ENCODE measurements at places on chromosomes 2 and 18. TPM values are rescaled to one million over a fixed set of nuclear protein-coding genes. Genes with fewer than 3 reads are reported as not detected.
A peak's percentile ranks its signal among the peaks of the same experiment; 100 is the strongest.

Gene CCDC74A
- total RNA-seq: 61.3 TPM

Gene CTDSP1
- total RNA-seq: 83.9 TPM

Gene TTR
- total RNA-seq: not detected

Gene AQP12A
- not detected for total RNA-seq

Gene SLC14A1
- total RNA-seq: 2.3 TPM

Gene IKZF2
- 22.0 TPM for total RNA-seq

Gene ARHGAP28
- 7.3 TPM for total RNA-seq

Gene EMILIN2
- total RNA-seq: 23.9 TPM

Gene ANKAR
- total RNA-seq: 22.1 TPM

Gene MAP3K19
- not detected for total RNA-seq

Gene TMEM37
- 9.4 TPM for total RNA-seq

Gene GAD1
- total RNA-seq: 0.48 TPM

Gene TEKT4
- not detected for total RNA-seq

Gene CCDC150
- total RNA-seq: 3.8 TPM

Gene ST6GAL2
- not detected for total RNA-seq

Gene MARCHF4
- not detected for total RNA-seq

Gene IGFBP5
- total RNA-seq: 1,107 TPM

Gene TBR1
- total RNA-seq: 0.64 TPM

GRCh38 chr2:217069263-217070042 lies 209.6 kb upstream of the TNP1 start:
- H3K36me3 ChIP-seq: no peaks in the 10 kb centered on the region
- H3K4me1 ChIP-seq: no peaks in the 10 kb centered on the region
- H3K4me3 ChIP-seq: no peak overlapping the region
- no peaks in the 10 kb centered on the region for H3K27me3 ChIP-seq
- no peak for DNase-seq

DNA sequence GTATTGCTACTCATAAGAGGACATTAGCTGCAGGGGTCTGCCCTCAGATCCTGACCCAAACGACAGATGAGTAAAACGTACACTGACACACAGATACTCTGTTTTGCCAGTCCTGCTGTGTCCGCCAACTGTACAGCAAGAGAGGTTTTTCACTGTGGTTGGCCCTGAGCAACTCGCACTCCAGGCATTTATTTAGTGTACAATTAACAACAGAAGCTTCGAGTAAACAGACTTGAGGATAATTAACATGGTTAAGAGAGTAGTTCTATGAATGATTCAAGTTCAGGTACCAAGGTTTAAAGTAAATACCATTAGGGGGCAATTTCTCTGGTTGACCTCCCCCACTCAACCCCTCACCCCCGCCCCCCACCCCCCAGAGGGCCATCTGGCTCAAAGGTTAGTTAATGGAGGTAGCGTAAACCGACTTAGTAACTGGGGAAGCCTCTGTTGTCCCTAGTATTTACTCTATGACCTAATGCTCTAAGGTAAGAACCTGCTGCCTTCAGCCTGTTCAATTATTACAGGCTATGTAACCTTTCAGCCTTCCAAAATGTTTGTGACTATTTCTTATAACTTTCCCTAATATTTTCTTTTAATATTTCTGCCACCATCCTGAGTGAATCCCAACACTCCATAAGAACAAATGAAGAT lies 103.9 kb upstream of the XIRP2 start:
- no peaks in the 10 kb centered on the region for H3K27me3 ChIP-seq
- no peak for DNase-seq
- H3K36me3 ChIP-seq: no peaks in the 10 kb centered on the region

- H3K27ac ChIP-seq: no peak overlapping the region
- DNase-seq: no peak
- no peak overlapping the region for H3K4me3 ChIP-seq
- no peaks in the 10 kb centered on the region for H3K27me3 ChIP-seq
- H3K36me3 ChIP-seq: no peaks in the 10 kb centered on the region
Observed at GRCh38 chr2:112582314-112582746, 2.1 kb upstream of the CHCHD5 start.

DNA sequence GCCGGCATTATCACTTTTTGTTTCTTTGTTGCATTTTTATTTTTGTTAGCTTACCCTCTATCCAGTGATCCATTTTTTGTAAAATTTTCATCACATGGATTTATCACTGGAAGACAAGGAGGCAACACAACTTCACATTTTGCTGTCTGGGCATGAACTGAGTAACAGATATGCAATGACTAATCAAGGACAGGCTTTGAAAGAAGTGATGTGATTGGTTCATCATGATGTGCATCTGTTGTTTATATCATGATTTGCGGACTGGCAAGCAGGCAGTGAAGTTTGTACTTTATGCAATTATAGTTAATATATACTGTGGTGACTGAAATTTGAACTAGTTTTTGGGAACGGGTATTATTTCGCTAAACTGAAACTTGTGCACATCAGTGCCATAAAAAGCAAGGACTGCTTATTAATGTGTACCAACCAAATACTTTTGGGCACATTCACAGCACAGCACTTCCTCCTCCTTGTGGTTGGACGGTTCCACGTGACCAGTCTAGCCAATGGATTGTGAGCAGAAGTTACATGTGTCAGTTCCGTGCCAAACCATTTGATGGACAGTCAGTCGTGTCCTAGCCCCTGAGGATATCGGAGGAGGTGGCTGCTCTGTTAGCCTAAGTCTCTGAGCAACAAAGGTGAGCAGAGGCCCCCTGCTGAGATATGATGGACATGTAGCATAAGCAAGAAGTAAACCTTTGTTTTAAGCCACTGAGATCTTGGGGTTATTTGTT lies 201.4 kb upstream of the SIX2 start:
- DNase-seq: no peak
- H3K4me1 ChIP-seq: no peaks in the 10 kb centered on the region

DNA sequence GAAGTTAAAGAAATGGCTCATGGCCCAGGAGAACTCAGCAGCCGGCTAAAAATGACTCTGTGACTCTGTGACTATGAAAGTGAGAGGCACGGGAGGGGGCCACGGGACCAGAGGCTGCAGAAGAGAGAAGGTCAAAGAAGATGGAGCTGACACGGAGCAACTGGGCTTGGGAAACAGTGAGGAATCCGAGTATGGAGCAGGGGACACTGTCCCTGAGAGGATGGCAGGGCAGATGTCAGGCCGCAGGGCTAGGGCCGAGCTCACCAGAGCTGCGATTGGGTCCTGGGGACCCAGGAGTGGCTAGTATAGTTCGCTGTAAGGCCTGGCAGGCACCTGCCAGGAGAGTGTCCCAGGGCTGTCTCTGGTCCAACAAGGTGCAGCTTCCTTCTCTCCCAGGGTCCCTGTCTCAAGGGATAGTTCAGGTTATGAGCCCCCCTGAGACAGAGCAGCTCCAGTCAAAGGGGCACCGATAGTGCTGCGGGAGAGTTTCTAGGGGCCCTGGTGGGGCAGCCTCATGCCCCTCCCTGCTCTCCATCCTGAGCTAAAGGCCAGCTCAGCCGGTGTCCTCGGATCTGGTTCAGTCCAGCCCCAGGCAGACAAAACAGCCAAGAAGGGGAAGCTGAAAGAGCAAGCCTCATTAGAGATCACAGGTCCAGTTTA lies 42.7 kb downstream of the CIB4 start:
- no peaks in the 10 kb centered on the region for H3K36me3 ChIP-seq
- H3K27me3 ChIP-seq: peaks cover 17% of the 10 kb centered on the region
- no peaks in the 10 kb centered on the region for H3K4me1 ChIP-seq
- no peak overlapping the region for H3K4me3 ChIP-seq

GRCh38 chr18:8337211-8337610 lies 272.0 kb upstream of the RAB12 start:
- H3K27me3 ChIP-seq: no peaks in the 10 kb centered on the region
- H3K27ac ChIP-seq: no peak overlapping the region
- H3K4me3 ChIP-seq: no peak overlapping the region
- no peak for DNase-seq

GRCh38 chr18:48733643-48734253 lies 194.9 kb downstream of the CTIF start:
- H3K36me3 ChIP-seq: no peaks in the 10 kb centered on the region
- peaks cover 6% of the 10 kb centered on the region for H3K4me1 ChIP-seq
- no peak overlapping the region for H3K27ac ChIP-seq
- no peak overlapping the region for H3K4me3 ChIP-seq
- no peaks in the 10 kb centered on the region for H3K27me3 ChIP-seq
- DNase-seq: no peak

GRCh38 chr2:197801033-197801432 lies 3.4 kb upstream of the PLCL1 start:
- no peak overlapping the region for H3K4me3 ChIP-seq
- H3K36me3 ChIP-seq: no peaks in the 10 kb centered on the region
- no peak overlapping the region for H3K27ac ChIP-seq
- no peak for DNase-seq

- no peaks in the 10 kb centered on the region for H3K4me1 ChIP-seq
- no peak overlapping the region for H3K4me3 ChIP-seq
- H3K27me3 ChIP-seq: no peaks in the 10 kb centered on the region
- H3K36me3 ChIP-seq: no peaks in the 10 kb centered on the region
Observed at GRCh38 chr2:71604726-71605120, 151.4 kb downstream of the DYSF start.

- no peaks in the 10 kb centered on the region for H3K27me3 ChIP-seq
- no peak overlapping the region for H3K27ac ChIP-seq
- no peaks in the 10 kb centered on the region for H3K4me1 ChIP-seq
- H3K36me3 ChIP-seq: no peaks in the 10 kb centered on the region
- no peak overlapping the region for H3K4me3 ChIP-seq
- no peak for DNase-seq
Observed at GRCh38 chr2:7721413-7721995, 804.3 kb downstream of the RNF144A start.

- no peaks in the 10 kb centered on the region for H3K36me3 ChIP-seq
- H3K4me3 ChIP-seq: no peak overlapping the region
- DNase-seq: no peak
Observed at GRCh38 chr18:55833543-55833942, 245.6 kb upstream of the TCF4 start.

GRCh38 chr2:101291973-101292372 lies 16.5 kb downstream of the RNF149 start:
- no peak overlapping the region for H3K4me3 ChIP-seq
- H3K27ac ChIP-seq: no peak overlapping the region
- DNase-seq: no peak
- H3K27me3 ChIP-seq: no peaks in the 10 kb centered on the region
- H3K4me1 ChIP-seq: no peaks in the 10 kb centered on the region

DNA sequence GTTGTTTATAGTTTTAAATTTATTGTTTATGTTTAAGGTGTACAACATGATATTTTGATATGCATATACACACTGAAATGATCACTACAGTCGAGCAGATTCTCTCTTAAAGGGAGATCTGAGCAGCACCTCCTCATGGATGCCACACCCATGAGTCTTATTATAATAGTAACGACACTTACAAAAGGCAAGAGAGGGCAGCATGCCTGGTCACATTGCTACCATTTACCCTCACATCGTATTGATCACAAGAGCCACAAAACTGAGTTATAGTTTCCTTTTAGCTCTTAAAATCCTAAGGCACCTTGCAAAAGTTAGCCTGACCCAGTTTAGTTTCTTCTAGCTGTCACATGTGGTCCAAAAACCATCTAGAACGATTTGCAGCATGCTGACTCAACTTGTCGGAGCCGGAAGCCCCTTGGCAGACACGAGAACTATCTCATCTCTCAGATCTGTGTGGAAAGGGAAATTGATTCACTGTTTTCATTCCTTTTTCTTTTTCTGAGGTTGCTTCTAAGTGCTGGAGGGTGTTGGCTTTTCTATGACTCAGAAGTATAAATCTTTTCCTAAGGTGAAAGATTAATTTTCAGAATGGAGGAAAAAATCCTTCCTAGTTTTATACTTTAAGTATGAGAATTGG lies 85.3 kb downstream of the CDC42EP3 start:
- no peaks in the 10 kb centered on the region for H3K36me3 ChIP-seq
- no peak overlapping the region for H3K4me3 ChIP-seq
- H3K4me1 ChIP-seq: no peaks in the 10 kb centered on the region
- peak; percentile 59 for DNase-seq
- peak overlapping the region; percentile 68 for H3K27ac ChIP-seq
- no peaks in the 10 kb centered on the region for H3K27me3 ChIP-seq

DNA sequence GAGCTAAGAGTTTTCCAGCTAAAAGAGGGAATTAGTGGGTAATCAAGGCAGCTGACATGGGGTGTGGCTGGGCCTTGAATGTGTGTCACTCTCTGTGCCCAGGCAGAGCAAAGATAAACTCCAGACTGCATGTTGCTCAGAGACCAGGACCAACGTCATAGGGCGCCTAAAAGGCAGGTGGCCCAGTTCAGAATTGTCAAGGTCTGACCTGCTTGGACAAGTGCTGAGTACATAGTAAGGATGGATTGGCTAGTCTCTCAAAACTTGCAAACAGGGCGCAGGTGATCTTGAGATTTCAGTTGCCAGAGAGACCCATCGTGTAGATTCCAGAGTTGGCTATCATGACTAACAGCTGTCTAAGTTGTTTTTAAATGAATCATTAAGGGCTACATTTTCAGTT lies 19.0 kb downstream of the CLUL1 start:
- H3K4me1 ChIP-seq: no peaks in the 10 kb centered on the region
- no peak overlapping the region for H3K27ac ChIP-seq
- H3K36me3 ChIP-seq: no peaks in the 10 kb centered on the region
- no peak overlapping the region for H3K4me3 ChIP-seq
- no peak for DNase-seq

DNA sequence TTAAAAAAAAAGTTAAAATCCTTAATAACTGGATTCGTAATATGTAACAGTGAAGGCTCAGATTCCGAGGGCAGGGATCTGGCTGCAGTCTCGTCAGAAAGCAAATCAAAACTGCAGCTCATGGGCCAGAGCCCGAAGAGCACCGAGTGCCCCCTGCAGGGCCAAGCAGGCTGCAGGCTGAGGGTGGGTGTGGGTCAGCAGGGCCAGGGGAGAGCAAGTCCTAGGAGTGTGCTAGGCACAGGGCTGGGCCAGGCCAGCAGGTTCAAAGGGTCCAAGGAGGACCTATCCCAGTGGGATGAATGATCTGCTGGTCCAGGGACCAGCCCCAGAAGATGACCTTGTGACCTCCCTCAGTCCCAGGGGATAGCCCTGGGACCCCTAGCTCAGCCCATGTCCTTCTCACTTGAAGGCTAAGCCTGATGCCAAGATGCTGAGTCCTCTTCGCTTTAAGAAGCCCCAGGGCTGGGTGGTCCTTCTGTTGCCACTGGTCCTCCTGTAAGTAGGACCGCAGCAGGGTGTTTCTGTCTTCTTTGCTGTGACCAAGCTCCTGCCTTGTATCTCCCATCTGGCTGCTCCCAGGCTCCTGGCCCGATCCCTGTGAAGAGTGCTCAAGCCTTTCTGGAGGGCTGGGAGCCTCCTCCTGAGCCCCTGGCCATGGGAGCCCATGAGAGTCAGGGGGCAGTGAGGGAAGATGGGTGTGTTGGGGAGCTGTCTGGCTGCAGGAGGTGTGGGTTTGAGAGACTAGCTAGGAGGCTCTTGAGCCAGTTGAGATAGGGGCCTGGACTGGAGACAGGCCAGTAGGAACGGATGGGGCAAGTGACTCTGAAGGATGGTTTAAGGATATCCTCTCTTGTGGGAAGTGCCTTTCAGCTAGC lies 150.7 kb downstream of the DYSF start:
- no peak overlapping the region for H3K4me3 ChIP-seq
- no peaks in the 10 kb centered on the region for H3K4me1 ChIP-seq
- H3K27me3 ChIP-seq: no peaks in the 10 kb centered on the region

Data from breast epithelium (tissue), 4 donors.